ENCODE measurements at places on chromosomes 16 and 17.

GRCh38 chr16:5058476-5058875 lies 7.3 kb downstream of the C16orf89 start:
- DNase-seq = no peak

GRCh38 chr17:8326511-8327302 lies 12.9 kb upstream of the ODF4 start:
- peak; percentile 62 for DNase-seq

- no peak for DNase-seq
Observed at GRCh38 chr16:54672500-54672899, 258.2 kb upstream of the IRX5 start.

GRCh38 chr17:17097763-17098345 lies 55.6 kb downstream of the MPRIP start:
- no peak for DNase-seq

- DNase-seq = no peak
Observed at GRCh38 chr17:34571428-34572130, 7.8 kb upstream of the TMEM132E start.

Data from left cardiac atrium (tissue), 4 donors.